ENCODE measurements at places on chromosomes 16 and 17.

DNA sequence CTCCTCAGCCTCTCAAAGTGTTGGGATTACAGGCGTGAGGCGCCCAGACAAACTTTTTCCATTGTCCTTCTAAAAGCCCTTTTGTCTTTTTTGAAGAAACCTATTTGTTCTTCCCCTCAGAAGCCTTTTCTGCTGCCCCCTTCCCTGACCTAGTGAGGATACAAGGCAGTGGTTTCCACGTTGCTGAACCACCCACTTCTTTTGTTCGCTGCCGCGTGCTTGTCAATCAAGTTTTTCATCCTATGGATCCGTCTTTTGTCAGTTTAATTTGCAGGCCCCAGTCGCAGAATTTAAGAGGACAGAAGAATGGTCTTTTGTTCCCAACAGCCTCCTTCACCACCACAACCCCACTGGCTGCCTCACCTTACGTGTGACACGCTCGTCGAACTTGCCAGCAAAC, 20.2 kb upstream of the GNG13 start:
- DNase-seq = no peak

DNA sequence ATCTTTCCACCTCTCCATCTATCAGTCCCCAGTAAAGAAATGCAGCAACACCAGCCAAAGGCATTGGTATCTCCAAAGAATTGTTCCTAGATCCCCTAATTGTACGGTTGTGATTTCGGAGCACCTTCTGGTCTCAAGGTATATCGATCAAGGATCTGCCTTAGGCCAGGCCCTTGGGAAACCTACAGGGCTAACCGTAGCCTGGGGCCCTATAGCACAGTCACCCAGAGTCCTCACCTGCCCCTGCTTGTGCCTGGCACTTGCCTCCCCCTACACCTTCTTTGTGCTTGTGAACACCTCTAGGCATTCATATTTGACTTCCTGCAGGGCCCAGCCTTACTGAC, 16.8 kb upstream of the AURKB start:
- no peak for DNase-seq

GRCh38 chr17:60335289-60335688, 56.6 kb downstream of the USP32 start:
- no peak for DNase-seq

DNA sequence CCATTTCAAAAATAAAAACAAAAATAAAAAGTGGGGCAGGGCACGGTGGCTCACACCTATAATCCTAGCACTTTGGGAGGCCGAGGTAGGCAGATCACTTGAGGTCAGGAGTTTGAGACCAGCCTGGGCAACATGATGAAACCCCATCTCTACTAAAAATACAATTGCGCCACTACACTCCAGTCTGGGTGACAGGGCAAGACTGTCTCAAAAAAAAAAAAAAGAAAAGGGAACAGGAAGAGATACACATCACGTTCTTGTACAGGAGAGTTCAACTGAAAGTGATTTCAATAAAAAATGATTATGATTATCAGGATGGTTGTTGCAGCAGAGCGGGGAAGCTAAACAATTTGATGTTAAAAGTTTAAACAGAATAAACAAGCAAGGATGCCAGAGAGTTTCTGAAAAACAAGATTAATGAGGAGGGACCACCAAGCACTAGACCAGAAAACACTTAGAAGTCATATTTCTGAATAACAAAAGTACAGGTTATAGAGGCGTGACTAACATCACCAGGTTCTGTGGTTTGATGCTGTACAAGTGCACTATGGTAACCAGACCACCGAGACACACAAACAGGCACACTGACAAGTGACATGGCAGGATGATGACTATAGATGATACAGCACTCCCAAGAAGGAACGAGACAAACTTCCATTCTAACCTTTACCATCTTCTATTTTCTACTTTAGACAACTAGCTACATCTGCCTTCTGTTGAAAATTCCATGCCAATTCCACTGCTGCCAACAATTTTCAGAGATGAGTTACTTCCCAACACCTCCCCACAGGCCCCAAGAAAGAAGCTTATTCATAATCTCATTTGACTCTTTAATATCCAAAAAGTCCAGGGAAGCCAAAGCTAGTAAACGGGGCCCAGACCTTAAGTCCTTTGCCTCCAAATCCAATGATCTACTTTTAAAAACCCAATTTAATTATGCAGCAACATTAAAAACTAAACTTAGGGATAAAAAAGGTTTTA, 11.8 kb downstream of the DNAJA2 start:
- peak; percentile 1 for DNase-seq

- DNase-seq = no peak
Observed at GRCh38 chr16:84575914-84576313, 42.0 kb downstream of the COTL1 start.

DNA sequence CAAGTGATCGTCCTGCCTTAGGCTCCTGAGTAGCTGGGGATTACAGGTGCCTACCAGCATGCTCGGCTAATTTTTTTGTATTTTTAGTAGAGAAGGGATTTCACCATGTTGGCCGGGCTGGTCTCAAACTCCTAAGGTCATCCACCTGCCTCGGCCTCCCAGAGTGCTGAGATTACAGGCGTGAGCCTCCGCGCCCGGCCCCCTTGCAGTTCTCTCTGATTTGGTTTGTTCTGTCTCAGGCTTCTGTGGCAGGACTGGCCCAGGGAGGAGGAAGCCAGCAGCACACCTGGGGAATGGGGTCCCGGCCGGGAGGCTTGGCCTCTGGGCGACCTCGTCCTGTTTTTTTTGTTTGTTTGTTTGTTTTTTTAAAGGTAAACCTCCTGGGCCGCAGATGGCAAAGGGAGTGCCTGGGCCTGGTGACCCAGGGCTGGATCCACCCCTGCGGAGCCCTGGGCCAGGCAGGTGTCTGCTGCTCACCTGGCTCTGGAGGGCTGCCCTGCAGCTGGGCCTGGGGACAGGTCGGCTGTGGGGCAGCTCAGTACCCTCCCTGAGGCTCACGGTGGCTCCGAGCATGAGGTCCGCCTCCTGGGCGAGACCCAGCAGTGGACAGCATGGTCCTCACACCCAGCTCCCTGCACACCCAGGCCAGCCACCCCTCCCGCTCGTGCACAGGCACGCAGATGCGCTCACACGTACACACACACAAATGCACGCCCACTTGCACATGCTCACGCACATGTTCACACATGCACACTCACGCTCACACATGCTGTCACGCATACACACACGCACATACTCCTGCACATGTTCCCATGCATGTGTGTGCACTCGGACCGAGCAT, 3.3 kb upstream of the NUDT16L1 start:
- DNase-seq = no peak

DNA sequence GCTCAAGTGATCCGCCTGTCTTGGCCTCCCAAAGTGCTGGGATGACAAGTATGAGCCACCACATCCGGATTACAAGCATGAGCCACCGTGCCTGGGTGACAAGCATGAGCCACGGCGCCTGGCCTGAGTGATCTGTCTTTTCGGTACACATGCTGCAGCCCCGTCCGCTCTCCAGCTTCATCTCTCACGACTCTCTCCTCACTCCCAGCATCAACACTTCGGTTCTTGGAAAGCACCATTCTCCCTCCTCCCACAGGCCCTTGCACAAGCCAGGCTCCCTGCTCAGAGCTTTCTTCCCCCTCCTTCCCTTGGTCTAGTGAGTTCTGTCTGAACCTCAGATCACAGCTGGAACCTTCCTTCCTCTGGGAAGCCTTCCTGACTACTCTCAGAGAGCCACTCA, 6.5 kb upstream of the NCBP3 start:
- no peak for DNase-seq

- DNase-seq = no peak
Observed at GRCh38 chr16:67394155-67395104, 1.1 kb upstream of the TPPP3 start.

- DNase-seq = no peak
Observed at GRCh38 chr17:70552982-70553334, 383.6 kb downstream of the KCNJ2 start.

GRCh38 chr16:69820926-69821541, 58.9 kb downstream of the WWP2 start:
- no peak for DNase-seq

- DNase-seq = no peak
Observed at GRCh38 chr16:73976644-73977043, 320.0 kb upstream of the PSMD7 start.

- peak; percentile 39 for DNase-seq
Observed at GRCh38 chr17:51120357-51120738, 320 bp downstream of the SPAG9 start.

- no peak for DNase-seq
Observed at GRCh38 chr17:50480854-50481490, 2.3 kb downstream of the RSAD1 start.

- DNase-seq = peak; percentile 19
Observed at GRCh38 chr17:3535253-3535995, 22.2 kb downstream of the TRPV3 start.

- DNase-seq = no peak
Observed at GRCh38 chr17:48144976-48145798, 37.6 kb downstream of the SNX11 start.

GRCh38 chr16:28121527-28121926, 58.0 kb upstream of the GSG1L start:
- DNase-seq = no peak

DNA sequence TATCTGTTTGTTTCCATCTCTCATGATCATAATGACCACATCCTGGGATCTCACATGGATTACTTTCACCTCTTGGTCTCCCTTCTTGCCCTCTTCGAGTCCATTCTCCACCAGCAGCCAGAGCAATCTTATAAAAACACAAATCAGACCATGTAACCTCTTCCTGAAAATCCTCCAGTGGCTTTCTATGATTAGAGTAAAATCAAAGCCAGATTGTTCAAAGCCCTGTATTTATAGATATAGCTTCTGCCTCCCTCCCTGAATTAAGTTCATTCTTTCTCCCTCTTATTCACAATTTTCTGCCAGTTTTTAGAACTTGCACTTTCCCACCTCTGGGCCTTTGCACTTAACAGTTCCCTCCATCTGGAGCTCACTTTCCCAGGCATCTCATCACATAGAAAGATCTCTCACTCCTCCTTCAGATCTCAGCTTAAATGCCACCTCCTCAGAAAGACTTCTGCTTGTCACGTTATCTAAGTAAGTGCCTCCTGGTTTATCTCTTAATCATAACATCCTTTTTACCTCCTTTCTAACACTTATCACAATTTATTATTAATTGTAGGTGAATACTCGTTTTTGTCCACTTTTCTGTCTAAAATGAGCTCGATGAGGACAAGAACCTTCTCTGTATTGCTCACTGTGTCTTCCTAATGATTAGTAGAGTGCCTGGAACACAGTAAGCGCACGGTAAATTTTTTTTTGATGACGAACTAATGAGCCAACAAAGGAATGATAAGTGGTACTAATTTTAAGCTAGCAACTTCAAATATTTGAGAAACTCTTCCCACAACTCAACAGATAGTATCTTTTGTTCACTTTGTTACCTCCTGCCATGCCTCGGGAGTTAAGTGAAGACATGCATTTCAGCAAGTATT, 80.5 kb downstream of the CYB561 start:
- no peak for DNase-seq

DNA sequence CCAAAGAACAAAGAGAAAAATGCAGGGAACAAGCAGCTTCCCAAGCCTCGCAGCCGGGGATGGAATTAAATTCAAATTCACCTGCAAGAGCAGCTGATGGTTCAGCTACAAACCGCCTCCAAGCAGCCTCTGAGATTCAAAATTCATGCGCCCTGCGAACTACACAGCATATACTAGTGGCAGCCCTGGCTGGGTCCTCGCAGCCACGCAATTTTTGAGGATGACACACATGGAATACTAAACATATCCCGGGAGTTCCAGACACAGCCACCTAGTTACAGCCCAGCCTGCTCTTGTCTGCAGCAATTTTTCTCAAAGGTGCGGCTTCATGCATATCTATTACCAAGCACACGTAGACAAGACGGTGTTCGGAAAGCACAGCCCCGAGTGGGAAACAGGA, 35.9 kb upstream of the KIFC3 start:
- no peak for DNase-seq

DNA sequence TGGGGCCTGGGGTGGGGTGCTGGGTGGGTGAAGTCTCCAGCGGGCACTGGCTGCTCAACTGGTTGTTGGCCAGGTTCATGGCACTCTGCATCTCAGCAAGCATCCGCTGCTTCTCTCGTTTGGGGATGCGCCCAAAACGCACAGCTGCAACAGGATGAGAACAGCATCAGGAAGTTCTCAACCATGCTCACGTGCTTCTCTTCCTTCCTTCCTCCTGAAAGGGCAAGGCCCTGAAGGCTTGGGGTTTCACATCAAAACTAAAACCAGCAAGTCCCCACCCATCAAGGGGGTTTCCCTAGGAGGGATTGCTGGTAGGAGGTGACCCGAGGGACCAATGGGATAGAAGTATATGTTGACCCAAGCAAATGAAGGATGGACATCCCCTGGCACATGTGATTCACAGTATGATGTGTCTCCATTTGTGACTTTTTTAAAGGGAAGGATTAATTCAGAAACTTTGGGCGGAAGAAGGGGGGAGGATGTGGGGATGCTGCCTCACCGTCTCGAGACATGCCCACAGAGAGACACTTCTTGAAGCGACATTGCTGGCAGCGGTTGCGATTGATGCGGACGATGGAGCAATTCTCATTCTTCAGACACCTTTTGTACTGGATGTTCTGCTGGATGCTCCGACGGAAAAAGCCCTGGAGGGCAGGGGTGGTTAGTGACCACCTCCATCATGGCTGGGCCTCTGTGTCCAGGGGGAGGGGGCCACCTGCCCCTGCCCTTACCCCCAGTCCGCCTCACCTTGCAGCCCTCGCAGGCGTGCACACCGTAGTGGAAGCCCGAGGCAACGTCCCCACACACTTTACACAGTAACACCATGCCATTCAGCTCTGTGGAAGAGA, 4.2 kb downstream of the NR1D1 start:
- peak; percentile 51 for DNase-seq

DNA sequence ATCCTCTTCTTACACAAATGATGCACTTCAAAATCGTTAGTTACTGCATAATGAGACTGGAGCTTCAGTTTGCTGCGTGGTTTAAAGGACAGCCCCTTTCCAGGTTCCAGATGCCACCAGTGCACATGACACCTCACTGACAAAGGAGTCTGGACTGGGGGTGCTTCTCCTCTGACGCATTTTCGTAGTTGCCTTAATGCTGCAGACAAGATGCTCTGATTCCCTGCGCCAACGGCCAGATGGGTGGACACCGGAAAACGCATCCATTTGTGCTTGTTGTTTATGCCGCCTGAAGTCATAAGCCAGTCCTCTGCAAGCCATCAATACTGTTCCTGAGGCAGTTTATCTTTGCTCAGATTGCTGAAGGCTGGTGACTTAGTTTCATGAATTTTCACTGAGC, 16.0 kb downstream of the FBXO31 start:
- DNase-seq = no peak

- no peak for DNase-seq
Observed at GRCh38 chr17:66310528-66311148, 8.2 kb downstream of the PRKCA start.
